ENCODE measurements at places on chromosomes 4 and X.

- no peak for DNase-seq
These were observed 4.3 kb downstream of the OCIAD2 start for GRCh38 chr4:48902266-48902665.

- DNase-seq, result no peak
These were observed 195.9 kb downstream of the CHM start for GRCh38 chrX:85851418-85851817.

GRCh38 chr4:32226204-32226603 is 1506.0 kb downstream of the PCDH7 start:
- DNase-seq, result no peak

- no peak for DNase-seq
These were observed 1166.3 kb upstream of the ADGRL3 start for GRCh38 chr4:60033826-60034225.

GRCh38 chr4:112910109-112910736 is 139.2 kb upstream of the ANK2 start:
- no peak for DNase-seq

DNA sequence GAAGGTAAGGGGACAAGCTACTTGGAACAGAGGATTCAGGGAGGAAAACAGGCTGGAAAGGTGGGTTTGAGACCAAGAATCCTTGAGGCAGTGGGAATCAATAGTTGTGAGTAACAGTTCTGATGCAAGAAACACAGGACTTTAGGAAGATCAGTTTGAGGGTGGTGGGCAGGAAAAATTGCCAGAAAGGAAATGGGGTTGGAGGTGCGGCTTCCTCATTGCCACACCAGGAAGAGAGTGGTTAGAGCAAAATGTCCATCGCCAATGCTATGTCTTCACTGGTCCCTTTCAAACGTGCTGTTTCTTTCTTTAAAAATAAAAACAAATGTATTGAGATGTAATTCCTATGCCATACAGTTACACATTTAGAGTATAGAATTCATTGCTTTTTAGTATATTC is 57.1 kb upstream of the NOCT start:
- no peak for DNase-seq

GRCh38 chrX:44144177-44144945 is 171.2 kb upstream of the NDP start:
- DNase-seq, result no peak

- peak; percentile 6 for DNase-seq
These were observed 22.0 kb upstream of the SMIM31 start for GRCh38 chr4:164731827-164732474.

GRCh38 chrX:64176876-64177275 is 28.6 kb downstream of the AMER1 start:
- DNase-seq, result no peak

DNA sequence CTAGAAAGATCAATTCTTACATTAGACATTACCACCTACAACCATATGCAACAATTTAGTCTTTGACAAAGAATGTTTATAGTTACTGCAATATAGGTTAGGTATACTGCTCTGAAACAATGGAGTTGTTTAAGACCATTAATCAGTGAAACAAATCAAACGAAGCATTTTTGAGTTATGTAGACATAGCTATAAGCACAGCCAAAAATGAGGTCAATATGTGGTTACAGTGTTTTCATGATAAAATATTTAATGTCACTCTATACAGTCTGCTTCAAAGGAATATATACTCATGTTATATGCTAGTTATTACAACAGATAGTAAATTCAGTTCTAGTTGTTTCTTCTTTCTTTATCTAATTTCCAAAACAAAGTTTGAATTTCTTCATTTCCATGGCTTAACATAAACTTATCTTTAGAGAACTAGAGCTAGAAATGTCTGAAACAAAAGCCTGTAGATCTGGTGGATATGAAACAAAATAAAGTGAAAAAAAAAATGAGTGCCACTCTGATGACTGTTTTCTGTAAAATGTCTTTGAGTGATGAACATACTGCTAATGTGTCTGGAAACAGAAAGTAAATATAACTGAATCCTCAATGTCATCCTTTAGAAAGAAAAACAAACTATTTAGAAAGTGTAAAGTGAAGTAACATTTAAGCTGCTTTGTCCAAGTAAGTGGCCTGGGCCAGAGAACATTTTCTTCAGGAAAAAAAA is 809.0 kb downstream of the FAT4 start:
- DNase-seq, result no peak

DNA sequence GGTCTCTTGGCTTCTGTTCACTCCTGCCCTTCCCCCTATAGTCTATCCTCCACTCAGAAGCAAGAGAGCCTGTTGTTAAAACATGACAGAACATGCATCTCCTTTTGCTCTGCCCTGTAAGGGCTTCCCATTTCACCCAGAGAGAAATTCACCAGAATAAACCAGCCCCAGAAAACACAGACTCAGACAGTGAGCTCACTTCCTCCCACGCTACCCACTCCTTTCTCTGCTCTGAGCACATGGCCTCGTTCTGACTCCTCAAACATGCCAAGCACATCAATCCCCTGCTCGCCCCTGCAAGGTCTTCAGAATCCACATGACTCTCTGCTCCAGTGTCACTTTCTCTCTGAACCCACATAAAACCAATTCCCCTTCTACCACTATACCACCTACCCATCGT is 50.4 kb downstream of the MID1 start:
- no peak for DNase-seq

- DNase-seq, result no peak
These were observed 216.0 kb downstream of the PTTG2 start for GRCh38 chr4:38176165-38176564.

- no peak for DNase-seq
These were observed 36.6 kb downstream of the MAP7D3 start for GRCh38 chrX:136214551-136214950.

DNA sequence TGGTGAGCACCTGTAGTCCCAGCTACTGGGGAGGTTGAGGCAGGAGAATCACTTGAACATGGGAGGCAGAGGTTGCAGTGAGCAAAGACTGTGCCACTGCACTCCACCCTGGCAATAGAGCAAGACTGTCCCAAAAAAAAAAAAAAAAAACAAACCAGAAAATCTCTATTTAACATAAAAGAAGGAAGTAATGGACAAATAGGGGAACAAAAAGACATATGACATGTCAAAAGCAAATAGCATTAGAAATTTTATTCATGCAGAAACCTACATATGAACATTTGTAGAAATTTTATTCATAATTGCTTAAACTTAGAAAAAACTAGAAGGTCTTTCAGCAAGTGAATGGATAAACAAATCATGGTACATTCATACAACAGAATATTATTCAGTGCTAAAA is 97.1 kb upstream of the SH3RF1 start:
- no peak for DNase-seq

- DNase-seq, result no peak
These were observed 179.1 kb upstream of the MAB21L2 start for GRCh38 chr4:150402871-150403272.

GRCh38 chr4:177595386-177595785 is 153.1 kb upstream of the AGA start:
- no peak for DNase-seq

DNA sequence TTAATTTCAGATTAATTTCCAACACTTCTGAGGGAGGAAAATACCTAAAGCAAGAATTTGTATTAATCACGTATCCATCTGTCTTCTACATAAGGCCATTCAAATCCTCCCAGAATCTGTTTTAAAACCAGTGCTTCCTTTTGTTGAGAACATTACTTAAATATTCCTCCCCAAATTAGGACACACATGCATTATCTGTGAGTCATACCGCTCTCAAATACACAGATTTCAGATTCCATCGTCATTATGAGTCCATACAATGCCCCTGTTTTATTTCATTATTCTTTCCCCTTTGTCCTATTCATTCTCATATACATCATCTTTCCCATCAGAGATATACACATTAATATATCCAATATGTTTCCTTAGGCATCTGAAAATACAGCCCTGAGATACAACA is 57.3 kb upstream of the PRSS12 start:
- no peak for DNase-seq

DNA sequence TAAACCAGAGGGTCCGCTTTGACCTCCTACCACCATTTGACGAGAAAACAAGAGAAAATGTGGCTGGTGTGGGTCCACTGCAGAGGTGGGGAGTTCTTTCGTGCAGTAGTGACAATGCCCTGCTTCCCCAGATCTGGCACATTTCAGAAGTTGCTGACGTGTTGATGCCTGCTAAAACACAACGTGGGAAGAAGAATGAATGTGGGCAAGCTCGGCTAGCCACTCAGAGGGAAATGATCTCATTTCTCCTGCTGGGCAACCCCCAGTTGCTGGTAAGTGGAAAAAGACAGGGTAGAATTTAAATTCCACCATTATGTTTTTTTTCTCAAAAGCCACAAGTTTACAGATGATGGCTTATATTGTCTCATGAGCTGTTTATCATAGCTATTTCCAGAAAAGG is 77.9 kb downstream of the LUZP4 start:
- no peak for DNase-seq

GRCh38 chr4:13331827-13332226 is 152.3 kb downstream of the RAB28 start:
- DNase-seq, result no peak

DNA sequence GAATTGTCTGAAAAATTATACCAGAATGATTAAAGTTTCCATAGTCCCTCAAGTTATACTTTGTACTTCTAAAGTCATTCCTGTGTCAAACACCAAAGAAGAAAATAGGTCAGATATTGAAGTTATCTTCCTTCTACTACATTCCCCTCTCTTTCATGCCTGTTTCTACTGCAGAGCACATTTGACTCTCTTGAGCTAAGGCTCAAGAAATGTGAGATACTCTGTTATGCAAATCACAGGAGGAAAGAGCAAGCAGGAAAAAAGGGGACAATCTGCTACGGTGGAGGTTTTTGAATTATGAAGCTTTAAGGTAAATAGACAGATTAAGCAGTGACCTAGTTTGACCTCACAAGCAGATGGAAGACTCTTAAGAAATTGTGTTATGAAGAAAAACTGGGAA is 198.9 kb upstream of the LDB2 start:
- DNase-seq, result no peak

GRCh38 chrX:37590047-37590446 is 18.6 kb downstream of the LANCL3 start:
- DNase-seq, result no peak

GRCh38 chr4:55032788-55033187 is 92.6 kb downstream of the KDR start:
- DNase-seq, result no peak

- DNase-seq, result no peak
These were observed 24.9 kb downstream of the TMEM131L start for GRCh38 chr4:153490985-153491483.

DNA sequence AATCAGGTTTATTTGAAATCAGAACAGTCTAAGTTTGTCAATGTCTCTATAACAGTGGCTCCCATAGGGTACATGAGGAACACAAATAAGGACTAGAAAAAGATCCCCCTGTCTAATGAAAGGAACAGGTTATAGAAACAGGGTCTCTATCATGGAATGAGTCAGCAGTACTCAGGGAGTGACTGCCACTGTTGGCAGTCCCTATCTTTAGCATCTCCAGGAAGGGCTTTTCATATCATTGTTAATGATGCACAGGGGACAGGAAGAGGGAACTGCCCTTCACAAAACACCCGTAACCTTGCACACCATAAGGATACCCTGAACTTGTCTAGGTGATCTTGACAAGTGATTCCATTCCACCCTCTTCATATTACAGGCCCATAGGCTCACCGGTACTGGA is 38.5 kb upstream of the SMIM10L2A start:
- no peak for DNase-seq

DNA sequence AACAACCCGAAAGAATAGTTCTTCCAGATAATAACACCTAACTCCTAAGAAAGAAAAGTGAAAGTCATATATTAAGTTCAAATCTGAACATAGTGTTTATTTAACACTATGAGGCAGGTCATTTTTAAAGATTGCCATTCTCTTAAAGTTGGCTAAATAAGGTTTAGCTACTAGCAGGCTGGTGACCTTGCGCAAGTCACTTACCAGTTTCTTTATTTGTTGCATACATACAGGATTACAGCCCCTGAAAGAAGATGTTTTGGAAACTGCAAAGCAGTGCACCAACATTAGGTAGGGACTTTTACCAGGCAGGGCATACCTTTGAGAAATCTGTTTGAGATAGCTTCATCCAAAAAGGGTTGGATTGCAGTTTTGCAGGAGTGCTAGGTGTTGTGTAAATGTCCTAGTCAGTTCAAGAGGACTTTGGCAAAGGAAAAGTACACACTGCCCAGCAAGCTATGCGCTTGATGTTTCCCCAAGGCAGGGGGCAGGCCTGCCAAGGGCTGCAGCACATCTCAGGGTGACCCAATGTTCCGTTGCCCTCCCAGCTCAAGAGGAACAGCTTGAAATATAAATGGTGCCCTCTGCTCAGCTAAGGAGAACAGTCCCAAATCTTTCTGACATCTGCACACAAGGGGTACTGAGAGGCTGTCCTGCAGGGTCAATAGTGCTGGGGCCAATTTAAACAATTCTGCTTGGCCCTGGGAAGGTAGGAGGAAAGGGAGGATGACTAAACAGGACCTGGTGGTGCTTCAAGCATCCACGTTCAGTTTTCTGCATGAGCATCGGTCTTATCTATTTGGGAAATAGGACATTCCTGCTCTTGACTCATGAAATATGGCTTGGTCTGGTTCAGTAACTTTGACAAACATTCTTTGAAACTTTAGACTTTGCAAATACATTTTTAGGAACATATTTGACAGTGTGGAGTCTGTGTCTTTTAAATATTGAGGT is 130.8 kb downstream of the COL4A6 start:
- DNase-seq, result no peak

GRCh38 chr4:182140547-182140946 is 102.7 kb upstream of the TENM3 start:
- no peak for DNase-seq

GRCh38 chrX:155819525-155819924 is 61.6 kb upstream of the VAMP7 start:
- DNase-seq, result no peak

DNA sequence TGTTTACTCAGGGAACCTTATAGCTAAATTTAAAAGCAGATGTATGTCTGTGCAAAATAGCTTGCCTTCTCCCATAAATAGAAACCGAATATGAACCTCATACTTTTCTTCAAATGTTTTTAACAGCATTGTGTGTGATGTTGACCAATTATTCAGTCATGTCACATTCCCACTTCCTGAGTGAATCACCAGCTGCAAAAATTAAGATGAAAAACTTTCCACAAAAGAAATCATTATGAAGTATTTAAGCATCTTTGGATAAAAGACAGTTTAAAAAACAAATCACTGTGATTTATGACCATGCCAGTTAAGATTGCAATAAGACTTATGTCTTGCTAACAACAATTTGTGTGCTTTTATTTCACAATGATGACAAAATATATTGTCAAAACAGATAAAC is 220.1 kb downstream of the PDGFC start:
- no peak for DNase-seq

DNA sequence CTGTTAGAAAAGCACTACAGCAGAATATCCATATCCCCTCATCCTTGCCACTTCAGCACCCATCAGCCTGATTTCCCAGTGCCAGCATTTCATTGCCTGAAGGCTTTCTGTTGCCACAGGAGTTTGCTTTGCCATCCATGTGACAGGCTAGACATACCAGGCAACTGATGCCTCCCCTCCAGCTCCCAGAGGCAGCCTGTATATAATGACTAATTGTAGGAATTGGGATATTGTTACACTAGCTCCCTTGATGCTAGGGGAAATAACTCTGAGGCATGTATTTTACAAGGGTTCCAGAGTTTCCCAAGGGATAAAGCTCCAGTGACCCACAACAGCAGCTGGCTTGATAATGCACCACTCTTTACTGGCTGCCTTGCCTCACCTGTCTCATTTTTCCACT is 608.0 kb upstream of the FTHL17 start:
- DNase-seq, result no peak

GRCh38 chr4:23337292-23337691 is 552.6 kb downstream of the PPARGC1A start:
- DNase-seq, result no peak

All from activated effector memory CD4-positive, alpha-beta T cell treated with Interleukin-2 at 50 U/mL for 16 hours (primary cell).